ENCODE measurements at places on chromosomes 5 and 9.

DNA sequence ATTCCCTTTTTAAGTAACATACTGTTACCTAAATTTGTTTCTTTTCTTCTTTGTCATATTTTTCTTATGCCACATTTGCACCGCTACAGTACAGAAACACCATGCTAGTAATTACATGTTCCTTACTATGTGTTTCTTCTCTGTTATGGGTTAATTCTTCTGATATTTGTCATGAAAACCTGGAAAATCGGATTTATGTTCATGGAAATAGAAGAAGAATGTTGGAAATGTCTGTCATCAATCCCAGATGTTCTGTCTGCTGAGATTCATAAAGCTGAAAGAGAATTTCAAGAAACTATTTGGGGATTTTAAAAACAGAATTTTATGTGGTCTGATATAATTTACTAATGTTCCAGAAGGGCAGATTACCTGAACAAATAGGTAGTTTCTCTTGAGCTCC is 305.2 kb upstream of the NREP start:
- DNase-seq: no peak

- no peak for DNase-seq
Observed at GRCh38 chr9:89530726-89531125, 32.8 kb upstream of the SEMA4D start.

- DNase-seq: no peak
Observed at GRCh38 chr5:74543162-74543995, 97.1 kb downstream of the ENC1 start.

GRCh38 chr5:112034421-112034979 is 277.5 kb upstream of the NREP start:
- DNase-seq: no peak

DNA sequence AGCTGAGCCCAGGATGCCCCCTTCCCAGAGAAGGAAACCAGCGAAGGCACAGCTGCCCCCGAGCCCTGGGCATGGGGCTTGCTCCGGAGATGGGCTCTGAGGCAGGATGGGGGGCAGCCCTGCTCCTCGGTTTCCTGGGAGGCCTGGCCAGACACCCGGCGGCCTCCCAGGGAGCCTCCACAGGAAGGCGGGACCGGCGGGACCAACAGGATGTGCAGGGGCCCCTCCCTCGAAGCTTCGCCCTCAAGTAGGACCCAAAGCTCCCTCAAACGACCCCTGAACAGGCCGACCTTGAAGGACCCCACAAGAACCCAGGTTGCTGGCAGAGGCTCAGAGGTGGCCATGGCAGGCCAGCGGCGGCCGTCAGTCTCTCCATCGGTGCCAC is 11.7 kb downstream of the EXD3 start:
- DNase-seq: no peak

GRCh38 chr5:14202462-14202861 is 59.3 kb downstream of the TRIO start:
- DNase-seq: no peak

GRCh38 chr5:90226433-90227099 is 183.0 kb downstream of the CETN3 start:
- no peak for DNase-seq

GRCh38 chr9:16515879-16516301 is 354.6 kb downstream of the BNC2 start:
- no peak for DNase-seq

- DNase-seq: no peak
Observed at GRCh38 chr5:160685695-160686094, 166.3 kb downstream of the ATP10B start.

DNA sequence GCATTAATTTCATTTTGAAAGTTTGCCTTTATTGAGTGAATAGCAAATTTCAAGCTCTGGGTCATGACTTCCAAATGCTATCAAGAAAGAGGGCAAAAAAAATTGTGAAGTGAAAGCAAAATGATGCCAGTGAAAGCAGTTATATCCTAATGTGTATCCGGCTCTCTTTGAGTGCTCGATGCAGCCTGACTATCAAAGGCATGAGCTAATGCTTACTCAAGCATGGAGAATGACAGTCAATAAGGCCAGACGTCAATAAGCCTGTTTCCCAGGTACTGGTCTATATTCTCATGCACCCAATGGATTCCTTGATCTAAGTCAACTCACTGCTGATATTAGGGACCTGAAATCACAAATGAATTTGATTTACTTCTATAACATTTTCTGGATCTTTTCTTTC is 435.5 kb downstream of the CAAP1 start:
- no peak for DNase-seq

- DNase-seq: no peak
Observed at GRCh38 chr5:175281714-175282113, 162.3 kb downstream of the DRD1 start.

DNA sequence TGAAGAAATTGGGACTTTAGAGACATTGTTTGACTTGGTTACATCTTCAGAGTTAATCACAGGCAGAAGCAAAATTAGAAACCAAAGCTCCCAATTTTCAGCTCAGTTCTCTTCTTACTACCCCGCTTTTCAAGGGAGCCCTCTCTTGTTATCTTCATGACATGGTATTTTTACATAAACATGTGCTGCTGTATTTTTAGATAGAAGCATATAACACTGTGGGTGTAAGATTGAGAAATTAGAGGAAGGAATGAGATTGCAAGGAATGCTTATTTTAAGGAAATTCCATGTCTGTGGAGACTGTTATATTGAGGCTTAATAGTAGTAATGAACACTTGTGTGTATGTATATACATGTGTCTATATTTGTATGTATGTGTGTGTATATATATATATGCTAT is 401.6 kb downstream of the TMEM232 start:
- no peak for DNase-seq

DNA sequence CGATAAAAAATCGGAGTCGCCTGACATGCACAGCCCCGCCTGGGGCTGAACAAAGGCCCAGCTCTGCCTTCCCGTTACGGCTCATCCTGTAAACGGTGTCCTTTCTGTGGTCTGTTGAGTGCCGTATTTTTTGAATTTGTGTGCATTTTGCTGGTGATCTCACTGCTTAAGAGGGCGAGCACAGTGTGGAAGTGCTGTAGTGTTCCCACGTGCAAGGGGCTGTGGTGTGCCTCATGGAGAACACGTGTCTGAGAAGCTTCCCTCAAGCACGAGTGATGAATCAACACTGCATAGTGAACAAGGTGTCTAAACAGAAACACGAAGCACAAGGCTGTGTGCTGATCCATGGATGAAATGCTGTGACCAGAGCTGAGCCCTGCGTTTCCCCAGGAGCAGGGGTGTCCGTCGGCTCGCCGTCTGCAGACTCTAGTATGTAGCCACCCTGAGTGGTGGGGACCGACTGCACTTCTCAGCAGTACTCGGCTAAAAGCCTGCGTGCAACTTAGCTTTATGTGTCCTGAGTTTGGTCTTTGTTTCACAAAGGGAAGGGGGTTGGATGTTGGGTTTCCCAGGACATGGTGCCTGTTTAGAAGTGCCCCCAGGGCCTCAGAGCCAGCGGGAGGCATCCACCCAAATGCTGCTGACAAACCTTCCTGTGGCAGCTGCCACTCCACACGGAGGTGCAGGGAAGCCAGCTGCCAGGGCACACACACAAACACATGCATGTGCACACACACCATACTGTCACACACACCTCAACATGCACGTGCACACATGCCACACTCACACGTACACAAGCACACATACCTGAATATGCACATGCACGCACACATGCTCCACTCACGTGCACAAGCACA is 77.2 kb upstream of the IRX4 start:
- DNase-seq: no peak

DNA sequence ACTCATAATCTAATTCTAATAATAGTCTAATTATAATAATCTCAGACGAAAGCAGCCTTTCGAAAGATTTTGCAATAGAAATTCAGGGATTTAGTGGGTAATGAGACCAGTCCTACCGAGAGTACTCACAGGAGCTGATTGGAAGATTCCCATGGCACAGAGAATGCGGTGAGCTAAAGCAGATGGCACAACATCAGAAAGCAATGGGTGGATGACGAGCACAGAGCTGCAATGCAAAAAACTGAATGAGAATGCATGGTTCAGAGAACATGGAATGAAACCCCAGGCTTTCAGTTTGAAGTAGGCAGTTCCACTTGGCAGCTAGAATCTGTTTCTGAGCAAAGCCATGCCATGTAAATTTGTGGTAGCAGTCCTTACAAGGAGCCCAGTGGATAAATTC is 78.2 kb upstream of the SPINK5 start:
- no peak for DNase-seq

DNA sequence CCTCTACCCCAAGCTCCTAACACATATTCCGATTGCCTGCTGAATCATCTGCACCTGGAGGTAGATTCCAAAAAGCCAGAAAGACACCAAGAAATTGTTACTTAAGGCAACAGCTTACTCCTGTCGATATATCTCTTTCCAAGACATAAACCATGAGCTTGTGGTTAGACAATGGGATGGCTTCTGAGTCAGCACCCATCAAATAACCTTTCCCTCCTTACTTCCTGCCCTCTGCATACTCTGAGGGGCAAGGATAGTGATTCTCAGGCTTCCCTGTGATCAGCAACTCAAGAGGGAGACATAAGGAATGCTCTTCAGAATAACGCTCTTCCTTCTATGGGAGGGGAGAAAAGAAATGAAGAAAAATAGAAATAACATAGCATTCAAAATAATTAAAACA is 70.9 kb downstream of the TMEM215 start:
- no peak for DNase-seq

GRCh38 chr9:137497921-137498719 is 39.0 kb upstream of the NSMF start:
- DNase-seq: no peak

DNA sequence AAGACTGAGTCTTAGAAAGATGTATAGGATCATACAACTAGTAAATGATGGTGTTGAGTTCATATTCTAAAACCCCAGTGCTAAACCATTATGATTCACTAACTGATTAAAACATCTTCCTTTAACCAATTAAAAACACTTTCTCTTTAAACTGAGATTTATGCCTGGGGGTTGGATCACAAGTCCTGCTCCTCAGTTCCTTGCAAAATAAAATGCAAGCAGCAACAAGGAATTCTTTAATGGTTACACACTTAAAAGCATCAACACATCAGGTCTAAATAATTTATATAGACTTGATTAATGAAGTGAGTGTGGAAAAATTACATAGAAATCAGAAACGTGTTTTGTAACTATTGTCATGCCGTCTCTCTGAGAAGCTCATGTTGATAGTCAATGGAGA is 189.2 kb downstream of the TARS1 start:
- DNase-seq: no peak

DNA sequence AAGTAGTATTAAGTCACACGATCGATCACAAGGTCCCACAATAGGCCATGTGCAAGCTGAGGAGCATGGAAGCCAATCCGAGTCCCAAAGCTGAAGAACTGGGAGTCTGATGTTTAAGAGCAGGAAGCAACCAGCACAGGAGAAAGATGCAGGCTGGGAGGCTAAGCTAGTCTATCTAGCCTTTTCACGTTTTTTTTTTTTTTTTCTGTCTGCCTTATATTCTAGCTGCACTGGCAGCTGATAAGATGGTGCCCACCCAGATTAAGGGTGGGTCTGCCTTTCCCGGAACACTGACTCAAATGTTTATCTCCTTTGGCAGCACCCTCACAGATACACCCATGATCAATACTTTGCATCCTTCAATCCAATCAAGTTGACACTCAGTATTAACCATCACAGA is 6.5 kb downstream of the PPIP5K2 start:
- no peak for DNase-seq

GRCh38 chr9:133006731-133007352 is 24.0 kb upstream of the GTF3C5 start:
- DNase-seq: no peak

GRCh38 chr5:118008779-118009178 is 979.6 kb downstream of the DTWD2 start:
- DNase-seq: no peak

DNA sequence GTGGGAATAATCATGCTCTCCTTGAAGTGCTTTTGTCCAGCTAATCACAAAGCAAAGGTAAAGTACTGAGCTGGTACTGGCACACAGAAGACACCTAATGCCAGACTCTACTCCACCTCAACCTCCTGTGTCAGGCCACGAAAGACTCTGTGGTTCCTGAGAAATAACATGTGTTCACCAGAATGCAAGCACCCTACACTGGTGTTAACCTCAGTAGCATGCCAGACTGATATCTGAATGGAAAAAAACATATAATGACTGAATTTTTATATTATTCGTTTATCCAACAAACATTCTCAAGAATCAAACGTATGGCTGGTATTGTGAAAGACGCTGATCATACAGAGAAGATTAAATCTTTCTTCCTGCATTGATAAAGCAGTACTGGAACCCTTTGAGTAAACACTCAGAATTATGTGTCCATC is 97.1 kb upstream of the IFNE start:
- DNase-seq: no peak

- no peak for DNase-seq
Observed at GRCh38 chr9:104082168-104082567, 11.9 kb upstream of the SMC2 start.

GRCh38 chr5:67005737-67006499 is 190.7 kb downstream of the CD180 start:
- no peak for DNase-seq

DNA sequence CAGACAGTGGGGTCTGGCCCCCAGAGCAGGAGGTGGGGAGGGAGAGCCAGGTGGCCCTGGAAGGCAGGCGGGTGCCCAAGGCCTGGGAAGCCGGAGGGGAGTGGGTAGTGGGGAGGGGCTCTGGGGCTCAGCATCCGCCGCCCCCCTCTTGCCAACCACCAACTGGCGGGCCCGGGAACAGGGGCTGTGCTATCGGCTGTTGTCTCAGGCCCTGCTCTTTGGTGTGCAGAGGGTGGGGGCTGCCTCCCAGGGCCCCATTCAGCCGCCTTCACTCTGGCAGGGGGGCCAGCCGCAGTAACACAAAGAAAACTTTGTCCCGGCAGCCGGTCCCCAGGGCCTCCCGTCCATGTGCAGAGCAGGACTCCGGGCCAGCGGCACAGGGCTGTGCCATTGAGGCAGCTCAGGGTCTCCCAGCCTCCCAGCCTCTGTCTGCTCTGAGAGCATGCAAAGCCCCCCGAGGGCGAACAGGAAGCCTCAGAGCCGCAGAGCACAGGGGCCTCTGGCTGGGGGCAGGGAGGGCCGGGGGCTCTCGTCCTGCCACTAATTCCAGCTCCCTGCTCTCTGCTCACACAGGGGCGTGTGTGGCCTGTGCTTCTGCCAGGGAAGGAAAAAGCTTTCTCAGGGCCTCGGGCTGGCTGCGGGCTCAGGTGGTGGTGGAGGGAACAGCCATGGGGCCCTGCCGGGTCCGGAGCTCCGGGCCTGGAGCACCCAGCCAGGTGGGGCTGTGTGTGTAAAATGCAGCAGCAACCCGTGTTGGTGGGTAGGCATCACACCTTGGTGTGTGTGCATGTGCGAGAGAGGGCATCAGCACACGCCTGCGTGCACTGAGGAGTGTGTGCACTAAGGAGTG is 54.2 kb upstream of the NOTCH1 start:
- DNase-seq: no peak

GRCh38 chr5:132681983-132682382 is 8.2 kb downstream of the IL4 start:
- DNase-seq: no peak

GRCh38 chr5:68544648-68545552 is 329.3 kb downstream of the PIK3R1 start:
- DNase-seq: no peak
